Activated CD4-positive, alpha-beta memory T cell treated with anti-CD3 and anti-CD28 coated beads for 36 hours (primary cell): ENCODE measurements at places on chromosomes 12 and 14. TPM values are rescaled to one million over a fixed set of nuclear protein-coding genes. Genes with fewer than 3 reads are reported as not detected.

- DNase-seq: no peak
Observed at GRCh38 chr14:77616133-77616453, 344 bp downstream of the SPTLC2 start.

DNA sequence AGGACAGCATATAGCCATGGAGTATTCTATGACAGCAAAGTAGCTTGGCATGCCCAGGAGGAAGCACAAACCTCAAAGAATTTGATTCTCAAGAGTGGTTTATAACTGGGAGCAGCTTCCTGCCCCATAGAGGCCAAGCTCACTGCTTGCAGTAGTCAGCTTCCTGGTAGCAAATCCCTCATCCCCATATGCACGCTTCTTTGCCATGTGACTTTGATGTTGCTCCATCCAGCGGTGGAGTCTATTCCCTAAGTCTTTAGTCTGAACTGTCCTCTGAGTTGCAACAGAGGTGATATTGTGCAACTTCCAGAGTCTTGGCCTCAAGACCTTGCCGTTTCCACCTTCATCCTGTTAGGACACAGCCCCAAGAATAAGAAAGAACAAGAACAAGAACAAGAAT, 996.8 kb upstream of the TMEM132C start:
- no peak for DNase-seq

- no peak for DNase-seq
Observed at GRCh38 chr12:78759367-78759766, 105.2 kb upstream of the SYT1 start.

Gene TCL1A
- total RNA-seq: not detected

Gene ARHGAP9
- total RNA-seq: 78.9 TPM

- no peak for DNase-seq
Observed at GRCh38 chr12:69243099-69244084, 4.0 kb downstream of the CPSF6 start.

GRCh38 chr12:1738446-1738845, 47.6 kb downstream of the ADIPOR2 start:
- DNase-seq: no peak

GRCh38 chr14:86518298-86518697, 988.4 kb downstream of the FLRT2 start:
- DNase-seq: no peak

Gene TSPAN19
- total RNA-seq: not detected

DNA sequence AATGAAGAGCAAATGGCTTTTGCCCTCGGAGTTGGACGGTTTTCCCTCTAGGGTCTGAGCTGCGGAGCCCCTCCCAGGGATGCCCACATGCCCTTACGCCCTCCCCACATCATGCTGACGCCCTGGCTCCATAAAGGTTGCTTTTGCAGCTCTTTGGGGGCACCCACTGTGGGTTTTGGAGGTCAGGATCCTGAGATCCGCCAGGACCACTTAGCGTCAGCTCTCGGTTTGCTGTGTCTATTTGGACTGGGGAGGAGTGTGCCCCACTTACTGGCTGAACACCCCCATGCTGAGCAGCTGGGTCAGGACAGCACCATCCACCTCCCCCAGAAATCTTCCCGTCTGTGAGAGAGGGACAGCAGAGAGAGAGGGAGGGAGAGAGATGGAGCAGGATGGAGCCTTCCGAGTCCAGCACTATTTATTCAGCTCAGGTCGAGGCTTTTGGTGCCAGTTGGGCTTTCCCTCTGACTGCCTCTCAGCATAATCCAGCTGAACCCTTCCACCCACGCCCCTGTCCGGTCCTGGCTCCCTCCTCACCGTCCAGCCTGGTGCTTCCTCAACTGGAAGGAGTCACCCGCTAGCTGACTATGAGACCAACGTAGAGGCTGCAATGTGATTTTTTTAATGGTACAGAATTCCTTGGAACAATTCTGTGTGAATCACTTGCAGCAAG, 18.9 kb upstream of the LRTM2 start:
- no peak for DNase-seq

Gene SIX6
- total RNA-seq: not detected

GRCh38 chr12:78209846-78210505, 379.3 kb downstream of the NAV3 start:
- no peak for DNase-seq

DNA sequence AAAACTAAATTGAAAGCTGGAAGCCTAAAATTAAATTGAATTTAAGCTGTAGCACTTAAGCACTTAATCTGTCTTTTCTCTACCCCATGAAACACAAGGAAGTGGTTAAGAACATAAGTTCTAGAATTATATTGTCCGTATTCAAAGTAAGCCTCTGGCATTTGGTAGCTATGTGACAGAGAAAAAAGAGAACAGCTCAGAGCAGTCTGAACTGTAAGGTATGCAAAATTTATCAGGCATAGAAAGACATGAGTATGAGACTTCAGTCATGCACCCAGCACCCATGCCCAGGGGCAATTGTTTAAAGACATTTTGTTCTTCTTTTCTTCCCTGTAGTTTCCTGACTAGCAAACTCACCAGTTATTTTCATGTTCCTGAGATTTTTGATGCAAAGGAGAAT, 116.7 kb downstream of the KCNMB4 start:
- no peak for DNase-seq

DNA sequence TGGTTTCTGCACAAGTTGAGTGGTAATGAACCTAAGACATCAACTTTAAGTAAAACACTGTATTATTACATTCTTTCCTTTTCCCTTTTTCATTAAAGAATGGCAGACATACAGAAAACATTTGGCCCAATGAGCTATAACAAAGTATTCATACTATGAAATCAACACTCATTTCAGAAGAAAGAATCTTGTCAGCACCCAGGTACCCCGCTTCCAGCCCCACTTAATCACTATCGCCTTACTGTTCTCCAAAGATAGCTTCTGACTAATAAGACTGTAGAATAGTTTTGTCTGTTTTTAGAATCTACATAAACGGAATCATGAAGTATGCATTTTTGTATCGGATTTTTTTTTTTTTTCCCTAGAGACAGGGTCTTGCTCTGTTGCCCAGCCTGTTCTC, 9.5 kb downstream of the CNTN1 start:
- DNase-seq: no peak

DNA sequence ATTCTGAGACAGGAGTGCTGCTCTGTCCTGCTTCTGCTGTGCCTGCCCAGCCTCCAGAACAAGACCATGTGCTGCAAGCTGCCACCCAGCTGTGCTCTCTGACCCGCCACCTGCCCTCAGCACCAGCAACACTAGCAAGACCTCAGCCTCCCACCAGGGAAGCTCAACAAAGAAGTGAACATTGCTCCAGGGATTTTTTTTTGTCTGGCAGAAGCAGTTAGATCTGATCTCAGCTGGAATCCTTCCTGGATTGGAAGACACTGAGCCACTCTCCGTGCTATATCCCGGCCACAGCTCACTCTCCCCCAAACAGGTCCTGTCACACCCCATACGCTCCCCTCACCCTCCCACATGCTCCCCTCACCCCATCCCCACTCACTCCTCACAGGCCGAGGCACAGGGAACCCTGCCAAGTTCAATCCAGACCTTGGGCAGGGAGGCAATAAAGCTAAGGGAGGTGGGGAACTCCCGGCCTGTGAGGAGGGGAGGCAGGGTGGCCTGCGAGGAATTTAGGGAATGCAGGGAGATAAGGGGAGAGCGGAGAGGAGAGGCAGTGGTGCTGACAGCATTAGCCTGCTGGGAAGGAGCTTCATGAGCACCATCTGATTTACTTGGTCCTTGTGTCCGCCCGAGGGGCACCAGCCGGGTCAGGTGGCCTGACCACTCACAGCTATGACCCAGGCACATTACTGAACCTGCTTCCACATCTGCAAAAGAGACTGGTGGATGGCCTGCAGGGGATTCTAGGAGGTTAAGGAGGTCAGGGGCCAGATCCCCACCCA, 29.7 kb downstream of the CCDC85C start:
- no peak for DNase-seq

GRCh38 chr12:66236969-66237368, 48.0 kb downstream of the IRAK3 start:
- no peak for DNase-seq

- no peak for DNase-seq
Observed at GRCh38 chr12:54830199-54830598, 24.1 kb upstream of the MUCL1 start.

GRCh38 chr14:82126006-82126405, 592.4 kb upstream of the SEL1L start:
- no peak for DNase-seq

- DNase-seq: no peak
Observed at GRCh38 chr14:36513012-36513420, 7.0 kb downstream of the NKX2-1 start.

- no peak for DNase-seq
Observed at GRCh38 chr14:45332360-45332988, 79.5 kb upstream of the MIS18BP1 start.

GRCh38 chr12:4216187-4216927, 57.2 kb upstream of the CCND2 start:
- DNase-seq: no peak

- DNase-seq: no peak
Observed at GRCh38 chr12:76883811-76884210, 5.0 kb upstream of the CSRP2 start.

Gene LPAR5
- 4.7 TPM for total RNA-seq

Gene G2E3
- total RNA-seq: 25.3 TPM

DNA sequence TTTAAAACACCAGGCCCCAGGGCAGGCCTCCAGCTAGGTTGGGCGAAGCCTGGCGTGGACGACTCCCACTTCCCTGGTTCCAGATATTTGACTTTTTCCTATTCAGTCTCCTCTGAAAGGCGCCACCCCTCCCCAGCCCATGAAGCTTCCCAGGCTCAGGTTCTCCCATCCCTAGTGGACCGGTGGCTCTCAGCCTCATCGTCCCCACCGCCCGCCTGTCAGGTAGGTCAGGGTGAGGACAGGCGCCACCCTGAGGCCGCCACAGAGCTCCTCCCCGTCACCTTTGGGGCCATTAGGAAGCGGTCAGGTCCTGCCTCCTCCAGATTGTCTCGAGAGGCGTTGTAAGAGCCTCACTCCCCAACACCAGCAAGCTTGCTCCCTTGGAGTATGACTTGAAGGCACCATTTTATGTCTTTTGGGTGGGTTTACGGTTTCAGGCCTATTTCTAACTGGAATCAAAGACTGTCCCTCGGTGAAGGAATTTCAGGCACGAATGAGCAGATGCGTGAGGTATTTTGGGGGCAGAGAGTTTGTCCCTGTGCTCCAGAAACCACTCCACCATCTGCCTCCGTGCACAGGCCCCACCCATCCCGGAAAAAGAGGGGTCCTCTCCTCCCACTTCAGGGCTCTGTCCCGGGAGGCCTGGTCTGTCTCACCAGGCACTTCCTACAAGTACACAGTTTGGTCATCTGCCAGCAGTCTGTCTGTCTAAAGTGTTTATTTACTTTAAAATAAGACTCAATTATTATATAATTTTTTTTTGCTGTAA, 55.6 kb downstream of the TSPAN9 start:
- no peak for DNase-seq

Gene PTPRB
- not detected for total RNA-seq

Gene SMIM41
- not detected for total RNA-seq

DNA sequence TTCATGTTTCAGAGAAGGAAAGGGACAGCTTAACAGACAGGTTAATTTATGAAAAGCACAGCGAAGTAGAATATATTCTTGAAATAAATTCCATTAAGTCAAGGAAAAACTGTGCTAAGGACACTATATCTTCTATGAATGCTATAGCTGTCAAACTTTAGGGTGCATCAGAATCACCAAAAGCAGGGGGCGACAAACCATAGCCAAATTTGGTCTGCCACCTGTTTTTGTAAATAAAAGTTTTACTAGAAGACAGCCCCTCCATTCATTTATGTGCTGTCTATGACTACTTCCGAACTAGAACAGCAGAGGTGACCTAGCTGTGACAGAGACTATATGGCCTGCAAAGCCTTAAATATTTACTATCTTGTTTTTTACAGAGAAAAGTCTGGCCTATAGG, 25.9 kb downstream of the PPP4R3A start:
- peak; percentile 34 for DNase-seq

GRCh38 chr12:79055926-79056674, 191.5 kb downstream of the SYT1 start:
- DNase-seq: no peak

Gene WNT5B
- total RNA-seq: not detected

GRCh38 chr12:123656392-123656791, 14.5 kb upstream of the TCTN2 start:
- DNase-seq: no peak

DNA sequence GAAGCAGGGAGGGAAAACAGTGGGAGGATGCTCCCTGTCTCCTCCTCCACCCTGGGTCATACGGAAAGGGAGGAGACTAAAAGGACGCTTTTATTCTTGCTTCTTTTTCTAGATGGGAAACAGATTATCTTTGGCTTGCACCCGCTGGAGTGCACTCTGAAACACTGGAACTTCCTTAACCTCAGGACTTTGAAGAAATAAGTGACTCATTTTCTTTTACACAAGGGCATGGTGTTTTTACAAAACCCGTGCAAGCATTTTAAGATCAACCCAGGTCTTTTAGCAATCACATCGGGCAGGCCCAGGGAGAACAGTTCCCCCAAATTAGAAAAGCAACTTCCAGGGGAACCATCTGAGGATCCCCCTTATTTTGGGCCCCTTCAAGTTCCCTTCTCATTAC, 80.9 kb upstream of the TSPAN11 start:
- no peak for DNase-seq

- no peak for DNase-seq
Observed at GRCh38 chr12:13099066-13099843, 4.2 kb downstream of the GSG1 start.

Gene PLA2G1B
- total RNA-seq: not detected

- no peak for DNase-seq
Observed at GRCh38 chr12:75909714-75910656, 121.6 kb downstream of the PHLDA1 start.

Gene MMP19
- not detected for total RNA-seq

Gene CLEC9A
- total RNA-seq: not detected

Gene KRT75
- not detected for total RNA-seq

DNA sequence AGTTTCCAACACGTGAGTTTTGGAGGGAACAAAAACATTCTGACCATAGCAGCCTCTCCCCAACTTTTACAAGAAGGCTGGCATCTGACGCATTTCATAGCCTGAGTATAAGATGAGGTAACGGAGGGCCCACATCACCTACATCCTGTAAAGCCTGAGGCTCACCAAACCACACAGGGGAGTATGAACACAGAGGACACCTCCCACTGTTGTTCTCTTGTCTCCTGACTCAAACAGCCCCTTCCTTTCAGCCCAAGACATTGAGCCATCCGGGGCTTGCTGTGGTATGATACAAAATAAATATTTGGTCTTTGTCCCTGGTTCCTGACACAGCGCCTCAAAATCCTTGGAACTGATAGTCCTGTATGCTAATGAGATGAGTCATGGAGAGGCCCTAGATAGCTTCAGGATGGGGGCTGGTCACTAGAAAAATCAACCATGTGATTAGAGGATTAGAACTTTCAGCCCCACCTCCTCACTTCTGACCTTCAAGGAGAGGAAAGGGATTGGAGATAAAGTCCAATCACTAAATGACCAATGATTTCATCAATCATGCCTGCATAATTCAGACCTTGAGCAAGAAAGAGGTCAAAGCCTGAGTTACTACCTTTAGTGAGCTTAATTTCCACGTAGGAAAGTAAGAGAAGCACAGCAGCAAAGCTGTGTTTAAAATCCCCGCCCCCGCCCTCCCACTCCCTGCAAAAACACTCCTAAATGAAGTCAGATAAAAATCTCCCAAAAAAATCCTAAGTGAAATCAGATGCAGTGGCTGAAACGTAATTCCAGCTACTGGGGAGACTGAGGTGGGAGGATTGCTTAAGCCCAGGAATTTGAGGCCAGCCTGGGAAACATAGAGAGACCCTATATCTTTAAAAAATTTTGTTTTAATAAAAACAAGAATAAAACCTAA, 236.4 kb downstream of the PCNX1 start:
- peak; percentile 80 for DNase-seq
